ENCODE measurements at places on chromosomes 5 and 9. TPM values are rescaled to one million over a fixed set of nuclear protein-coding genes. Genes with fewer than 3 reads are reported as not detected.

- DNase-seq: no peak
Observed at GRCh38 chr9:89340332-89340731, 22.0 kb downstream of the SECISBP2 start.

DNA sequence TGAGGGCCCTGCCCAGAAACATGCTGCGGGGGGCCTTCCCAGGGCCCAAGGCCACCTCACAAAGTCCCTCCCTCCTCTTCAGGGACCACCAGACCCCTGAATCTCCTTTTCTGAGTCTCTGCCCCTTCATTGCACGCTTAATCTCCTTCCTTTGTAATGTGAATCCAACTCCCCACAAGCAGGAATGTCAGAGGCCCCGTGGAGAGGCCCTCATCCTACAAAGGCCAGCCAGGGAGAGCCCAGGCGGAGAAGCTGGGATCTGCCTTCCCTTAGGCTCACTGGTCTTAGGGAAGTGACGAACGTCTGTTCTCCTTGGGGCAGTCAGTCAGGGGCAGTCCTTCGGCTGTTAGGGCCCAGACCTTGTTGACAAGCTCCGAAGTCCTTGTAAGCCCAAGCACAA is 2.3 kb downstream of the SMIM33 start:
- DNase-seq: no peak

GRCh38 chr9:97367729-97368128 is 44.2 kb upstream of the TDRD7 start:
- no peak for DNase-seq

- no peak for DNase-seq
Observed at GRCh38 chr9:3455717-3456116, 70.1 kb downstream of the RFX3 start.

- DNase-seq: no peak
Observed at GRCh38 chr5:108587821-108588220, 159.9 kb upstream of the FER start.

GRCh38 chr5:11520241-11520930 is 383.9 kb downstream of the CTNND2 start:
- no peak for DNase-seq

- DNase-seq: no peak
Observed at GRCh38 chr9:105483618-105484017, 35.8 kb downstream of the FSD1L start.

DNA sequence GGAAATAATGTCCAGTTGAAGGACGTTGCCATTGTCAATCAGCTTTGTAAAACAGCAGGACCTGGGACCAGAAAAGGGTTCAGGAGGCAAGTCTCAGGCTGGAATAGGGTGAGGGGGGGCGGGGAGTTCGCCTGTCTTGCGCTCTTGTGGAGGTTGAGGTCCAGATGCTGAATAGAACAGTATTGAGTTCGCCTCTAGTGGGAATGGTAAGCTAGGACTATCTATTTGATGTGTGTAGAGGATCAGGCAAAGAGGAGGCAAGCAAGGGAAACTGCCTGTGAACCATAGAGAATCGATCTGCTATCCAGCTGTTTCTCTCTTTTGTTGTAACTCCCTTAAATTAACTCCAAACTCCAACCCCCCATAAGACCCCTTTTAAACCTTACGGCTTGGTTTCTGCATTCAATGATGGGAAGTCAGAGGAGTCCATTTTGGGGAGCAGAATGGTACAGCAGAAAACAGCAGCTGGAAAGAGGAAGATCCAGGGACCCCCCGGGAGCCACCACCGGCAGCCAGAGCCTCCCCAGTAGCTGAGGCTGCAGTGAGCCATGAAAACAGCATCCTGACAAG is 133.7 kb downstream of the SLC28A3 start:
- DNase-seq: no peak

Gene FBN2
- 26.0 TPM for total RNA-seq

Gene EEIG1
- total RNA-seq: 29.8 TPM

Gene ZNF618
- 1.1 TPM for total RNA-seq

Gene PRXL2C
- total RNA-seq: 30.0 TPM

Data from heart right ventricle (tissue), 16 donors.